Effector CD4-positive, alpha-beta T cell (primary cell): ENCODE measurements at places on chromosomes 13 and 19.

DNA sequence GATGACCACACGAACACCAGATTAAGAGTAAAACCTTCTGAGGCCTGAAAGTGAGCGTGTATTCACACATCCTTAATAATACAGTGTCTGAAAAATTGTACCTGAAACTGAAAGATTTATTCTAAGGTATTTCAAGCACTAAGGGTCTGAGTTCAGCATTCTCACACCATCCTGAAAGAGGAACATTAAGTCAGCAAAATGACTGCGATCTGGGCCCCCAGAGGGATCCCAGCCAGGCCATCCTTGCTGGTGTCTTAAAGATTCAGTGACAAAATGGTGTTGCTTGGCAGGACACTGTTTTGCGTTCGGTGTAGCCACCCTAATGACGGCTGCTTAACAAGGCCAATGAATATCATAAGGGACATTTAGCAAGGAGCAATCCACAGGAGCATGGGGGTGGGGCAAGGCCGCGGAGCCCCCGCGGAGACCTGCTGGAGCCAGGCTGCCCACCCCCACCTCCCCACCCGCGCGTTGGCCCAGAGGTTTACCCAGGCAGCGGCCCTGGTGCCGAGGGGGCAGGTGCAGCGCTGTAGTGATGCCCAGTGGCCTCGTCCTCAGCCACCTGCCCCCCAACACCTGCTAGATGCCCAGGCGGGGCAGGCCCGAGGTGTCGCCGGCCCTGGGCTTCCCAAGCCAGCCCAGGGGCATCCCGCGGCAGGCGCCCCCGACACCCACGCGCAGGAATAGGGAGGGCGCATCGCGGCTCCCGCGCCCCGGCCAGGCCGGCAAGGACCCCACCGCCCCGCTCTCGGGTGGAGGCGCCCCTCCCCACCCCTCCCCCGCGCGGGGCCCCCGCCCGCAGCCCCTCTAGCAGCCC, 742 bp downstream of the NALCN start:
- DNase-seq, result no peak

DNA sequence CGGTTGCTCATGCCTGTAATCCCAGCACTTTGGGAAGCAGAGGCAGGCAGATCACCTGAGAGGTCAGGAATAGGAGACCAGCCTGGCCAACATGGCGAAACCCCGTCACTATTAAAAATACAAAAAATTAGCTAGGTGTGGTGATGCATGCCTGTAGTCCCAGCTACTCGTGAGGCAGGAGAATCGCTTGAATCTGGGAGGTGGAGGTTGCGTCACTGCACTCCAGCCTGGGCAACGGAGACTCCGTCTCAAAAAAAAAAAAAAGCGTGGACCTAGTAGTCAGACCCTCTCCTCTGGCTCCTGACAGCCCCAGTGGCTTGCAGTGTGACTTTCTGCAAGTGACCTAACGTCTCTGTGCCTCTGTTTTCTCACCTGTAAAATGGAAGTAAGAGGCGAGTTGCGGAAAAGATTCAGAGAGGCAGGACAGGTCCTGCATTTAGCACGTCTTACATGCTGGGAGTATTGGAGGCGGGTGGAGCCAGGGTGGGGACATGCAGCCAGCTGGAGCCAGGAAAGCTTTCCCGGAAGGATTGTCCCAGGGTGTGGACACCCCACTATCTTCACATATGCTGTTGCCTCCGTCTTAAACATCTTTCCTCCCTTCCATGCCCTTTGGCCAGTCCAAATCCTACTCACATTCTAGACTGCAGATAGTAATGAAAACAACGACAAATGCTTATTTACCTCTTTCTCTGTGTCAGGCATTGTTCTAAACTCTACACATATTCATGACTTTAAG, 2.9 kb downstream of the TUBB4A start:
- no peak for DNase-seq

- no peak for DNase-seq
Observed at GRCh38 chr19:42174958-42175734, 42.3 kb downstream of the DEDD2 start.

- DNase-seq, result peak; percentile 8
Observed at GRCh38 chr19:6963937-6964336, 57.3 kb downstream of the MBD3L2B start.

DNA sequence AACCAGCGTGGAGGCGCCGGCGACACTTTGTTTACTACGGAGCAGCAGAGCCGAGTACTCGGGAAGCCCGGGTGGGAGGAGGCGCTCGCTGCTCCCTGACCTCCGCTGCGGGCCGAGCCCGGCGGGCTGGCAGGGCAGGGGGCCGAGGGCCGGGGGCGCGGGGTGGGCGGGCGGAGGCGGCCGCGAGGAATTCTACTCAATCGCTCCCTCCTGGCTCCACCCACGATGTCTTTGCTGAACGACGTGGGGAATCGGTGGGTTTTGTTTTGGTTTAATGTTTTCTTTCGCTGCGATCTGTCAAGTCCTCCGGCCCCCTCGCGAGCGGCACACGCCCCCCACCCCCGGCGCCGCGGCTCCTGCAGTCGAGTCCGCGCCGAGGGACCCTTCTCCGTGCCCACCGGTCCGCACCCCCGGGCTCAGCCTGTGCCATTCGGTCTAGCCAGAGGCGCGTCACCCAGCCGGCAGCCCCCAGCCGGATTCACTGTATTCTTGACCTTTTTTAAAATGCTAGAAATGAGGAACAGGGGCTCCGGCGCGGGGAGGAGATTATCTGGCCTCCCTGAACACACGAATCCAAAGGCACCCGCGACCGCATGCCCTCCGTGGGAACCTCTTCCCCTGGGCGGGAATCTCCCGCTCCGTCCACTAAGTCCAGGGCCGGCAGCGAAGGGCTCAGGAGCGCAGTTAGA, 636 bp upstream of the FOXO1 start:
- peak; percentile 17 for DNase-seq

GRCh38 chr13:110245416-110245899, 61.5 kb downstream of the COL4A1 start:
- DNase-seq, result no peak

DNA sequence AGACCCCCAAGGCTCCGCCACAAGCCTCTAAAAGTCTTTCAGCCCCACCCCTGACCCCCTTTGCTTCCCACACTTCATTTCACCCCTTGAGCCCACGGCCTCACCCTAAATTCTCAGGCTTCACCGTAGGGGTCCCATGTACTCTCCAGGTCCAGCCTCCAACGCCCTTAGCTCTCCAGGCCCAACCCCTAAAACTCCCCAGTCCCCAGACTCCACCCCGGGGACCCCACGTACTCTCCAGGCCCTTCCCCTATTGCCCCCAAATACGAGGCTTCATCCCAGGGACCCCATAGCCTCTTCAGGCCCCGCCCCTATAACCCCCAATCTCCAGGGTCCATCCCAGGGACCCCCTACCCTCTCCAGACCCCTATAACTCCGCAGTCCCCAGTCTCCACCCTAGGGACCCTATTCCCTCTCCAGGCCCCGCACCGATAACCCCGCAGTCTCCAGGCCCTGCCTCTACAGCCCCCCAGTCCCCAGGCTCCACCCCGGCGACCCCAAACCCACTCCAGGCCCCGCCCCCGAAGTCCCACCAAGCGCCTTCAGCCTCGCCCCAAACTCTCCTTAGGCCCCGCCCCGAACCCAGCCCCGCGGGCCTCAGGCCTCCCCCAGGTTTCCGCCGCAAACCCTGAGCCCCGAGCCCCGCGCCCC, 619 bp downstream of the MED16 start:
- DNase-seq, result no peak

GRCh38 chr19:9848060-9848459, 12.9 kb downstream of the PIN1 start:
- peak; percentile 21 for DNase-seq

GRCh38 chr19:566403-566802, 6.0 kb upstream of the BSG start:
- DNase-seq, result no peak

- DNase-seq, result no peak
Observed at GRCh38 chr13:91228108-91228507, 119.4 kb upstream of the MIR17HG start.

- DNase-seq, result no peak
Observed at GRCh38 chr19:44430956-44431355, 17.3 kb downstream of the ZNF229 start.

DNA sequence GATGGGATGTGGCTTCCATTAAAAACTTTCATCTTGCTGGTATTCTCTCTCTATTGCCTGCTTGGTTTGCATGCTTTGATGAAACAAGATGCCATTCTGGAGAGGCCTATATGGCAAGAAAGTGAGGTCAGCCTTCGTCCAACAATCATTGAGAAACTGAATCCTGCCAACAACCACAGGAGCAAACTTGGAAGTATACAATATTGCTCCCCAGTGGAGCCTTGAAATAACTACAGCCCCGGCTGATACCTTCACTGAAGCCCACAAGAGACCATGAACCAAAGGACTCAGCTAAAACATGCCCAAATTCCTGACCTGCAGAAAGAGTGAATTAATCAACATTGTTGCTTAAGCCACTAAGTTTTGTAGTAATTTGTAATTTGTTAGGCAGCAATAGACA, 82.5 kb upstream of the FGF14 start:
- DNase-seq, result no peak

DNA sequence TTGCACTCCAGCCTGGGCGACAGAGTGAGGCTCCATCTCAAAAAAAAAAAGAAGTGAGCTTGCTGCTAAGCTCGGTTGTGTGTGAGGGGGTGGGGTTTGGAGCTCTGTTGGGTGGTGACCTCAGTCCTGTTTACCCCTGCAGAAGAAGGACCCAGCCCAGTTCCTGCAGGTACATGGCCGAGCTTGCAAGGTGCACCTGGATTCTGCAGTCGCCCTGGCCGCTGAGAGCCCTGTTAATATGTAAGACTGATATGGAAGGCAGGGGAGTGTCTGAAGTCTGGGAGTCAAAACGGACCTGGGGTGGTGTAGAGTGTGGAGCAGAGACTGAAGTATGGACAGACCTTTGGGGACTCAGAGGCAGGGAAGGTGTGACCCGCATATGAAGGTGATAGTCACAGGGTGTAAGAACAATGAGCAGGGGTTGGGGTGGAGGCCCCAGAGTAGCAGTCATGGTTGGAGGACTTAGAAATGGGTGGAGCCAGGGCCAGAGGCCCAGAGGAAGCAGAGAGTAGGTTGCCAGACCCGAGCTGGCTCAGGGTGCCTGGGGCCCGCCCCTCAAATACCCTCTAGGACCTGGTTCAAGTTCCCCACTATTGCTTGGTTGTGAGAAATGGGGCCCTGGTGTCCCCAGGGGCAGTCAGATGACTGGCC, 13.2 kb downstream of the CLASRP start:
- DNase-seq, result no peak

GRCh38 chr13:83327091-83327490, 555.2 kb downstream of the SLITRK1 start:
- DNase-seq, result no peak

DNA sequence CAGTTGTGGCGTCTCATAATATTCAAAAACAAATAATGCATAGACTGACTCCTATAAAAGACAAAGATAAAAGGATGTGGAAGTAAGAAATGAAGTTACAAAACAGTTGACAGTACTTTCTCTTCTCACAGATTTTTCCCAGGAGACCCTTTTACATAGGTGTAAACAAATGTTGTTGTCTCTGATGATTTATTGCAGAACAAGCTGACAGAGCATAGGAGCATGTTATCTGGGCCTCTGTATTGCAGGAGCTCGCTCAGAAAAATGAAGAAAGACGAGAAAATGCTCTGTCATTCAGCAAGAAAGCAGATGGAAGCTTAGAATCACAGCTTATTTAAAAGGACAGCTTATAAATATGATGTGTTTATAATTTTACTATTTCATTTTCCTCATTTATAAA, 353.6 kb upstream of the GPC6 start:
- DNase-seq, result no peak

- DNase-seq, result no peak
Observed at GRCh38 chr13:114311387-114311786, 2.9 kb upstream of the CHAMP1 start.

DNA sequence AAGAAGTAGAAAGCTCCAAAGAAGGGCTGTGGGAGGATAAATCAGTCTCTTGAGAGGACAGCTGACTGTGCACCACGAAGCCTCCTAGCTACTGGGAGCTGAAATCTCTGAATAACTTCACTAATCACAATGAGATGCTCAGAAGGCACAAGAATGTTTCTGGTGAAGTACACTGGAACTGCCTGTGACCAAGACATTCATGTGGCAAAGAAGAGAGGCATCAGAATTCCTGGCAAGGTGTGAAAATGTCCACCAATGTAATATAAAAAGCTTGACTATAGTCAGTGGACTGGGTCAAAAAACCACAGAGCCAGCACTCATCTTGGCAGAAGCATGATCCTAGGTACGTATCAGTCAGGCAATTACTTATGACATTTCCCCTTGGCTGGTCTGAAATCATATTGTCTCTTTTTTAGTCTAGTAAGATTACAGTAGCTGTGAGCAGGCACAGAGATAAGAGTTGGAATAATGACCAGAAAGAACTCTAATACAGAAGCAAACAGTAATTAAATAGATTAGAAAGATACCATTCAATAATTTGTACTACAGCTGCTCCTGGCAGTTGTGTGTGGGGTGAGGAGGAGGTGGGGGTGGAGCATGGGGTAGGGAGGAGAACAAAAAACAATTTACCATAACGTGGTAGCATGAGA, 434.7 kb downstream of the DIAPH3 start:
- no peak for DNase-seq

DNA sequence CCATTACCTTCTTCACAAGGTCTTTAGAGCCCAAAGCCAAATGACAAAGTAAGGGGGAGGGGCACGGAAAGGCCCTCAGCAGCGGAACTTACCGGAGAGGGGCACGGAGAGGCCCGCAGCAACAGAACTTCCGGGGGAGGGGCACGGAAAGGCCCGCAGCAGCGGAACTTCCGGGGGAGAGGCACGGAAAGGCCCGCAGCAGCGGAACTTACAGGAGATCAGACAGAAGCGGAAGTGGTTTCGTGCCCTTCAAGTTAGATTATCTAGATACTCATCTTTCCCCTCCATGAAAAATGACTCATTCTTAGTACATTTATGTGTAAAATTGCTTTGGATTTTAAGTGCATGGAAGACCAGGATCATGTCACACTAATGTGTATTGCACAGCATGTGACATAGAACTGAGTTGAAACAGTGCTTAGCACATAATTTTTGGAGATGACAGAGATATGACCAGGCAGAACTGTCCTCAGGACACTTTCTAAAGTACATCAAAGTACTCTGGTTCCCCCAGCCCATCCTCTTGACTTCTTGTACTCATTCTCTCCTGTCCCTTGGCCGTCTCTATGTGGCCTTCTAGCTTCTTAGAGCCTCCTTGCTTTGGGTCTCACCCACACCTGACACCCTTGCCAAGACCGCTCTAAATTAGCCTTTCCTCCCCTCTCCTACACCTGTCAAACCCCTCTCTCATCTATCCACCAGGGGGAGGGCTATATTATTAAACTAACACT, 25.7 kb upstream of the TPTE2 start:
- peak; percentile 57 for DNase-seq

GRCh38 chr19:10505583-10506229, 2.5 kb upstream of the KEAP1 start:
- DNase-seq, result peak; percentile 68

GRCh38 chr13:31009166-31009565, 76.7 kb downstream of the TEX26 start:
- no peak for DNase-seq

- DNase-seq, result no peak
Observed at GRCh38 chr13:27599096-27599495, 21.2 kb downstream of the LNX2 start.

GRCh38 chr13:18952225-18953016, 229.2 kb downstream of the TUBA3C start:
- no peak for DNase-seq
